Peyer's patch (tissue), 4 donors: ENCODE measurements at places on chromosomes 5 and 9. TPM values are rescaled to one million over a fixed set of nuclear protein-coding genes. Genes with fewer than 3 reads are reported as not detected.

- H3K4me3 ChIP-seq, result no peak overlapping the region
- H3K4me1 ChIP-seq, result no peaks in the 10 kb centered on the region
- H3K36me3 ChIP-seq, result peaks cover 21% of the 10 kb centered on the region
These were observed 378 bp downstream of the GPR151 start for GRCh38 chr5:146515473-146516150.

DNA sequence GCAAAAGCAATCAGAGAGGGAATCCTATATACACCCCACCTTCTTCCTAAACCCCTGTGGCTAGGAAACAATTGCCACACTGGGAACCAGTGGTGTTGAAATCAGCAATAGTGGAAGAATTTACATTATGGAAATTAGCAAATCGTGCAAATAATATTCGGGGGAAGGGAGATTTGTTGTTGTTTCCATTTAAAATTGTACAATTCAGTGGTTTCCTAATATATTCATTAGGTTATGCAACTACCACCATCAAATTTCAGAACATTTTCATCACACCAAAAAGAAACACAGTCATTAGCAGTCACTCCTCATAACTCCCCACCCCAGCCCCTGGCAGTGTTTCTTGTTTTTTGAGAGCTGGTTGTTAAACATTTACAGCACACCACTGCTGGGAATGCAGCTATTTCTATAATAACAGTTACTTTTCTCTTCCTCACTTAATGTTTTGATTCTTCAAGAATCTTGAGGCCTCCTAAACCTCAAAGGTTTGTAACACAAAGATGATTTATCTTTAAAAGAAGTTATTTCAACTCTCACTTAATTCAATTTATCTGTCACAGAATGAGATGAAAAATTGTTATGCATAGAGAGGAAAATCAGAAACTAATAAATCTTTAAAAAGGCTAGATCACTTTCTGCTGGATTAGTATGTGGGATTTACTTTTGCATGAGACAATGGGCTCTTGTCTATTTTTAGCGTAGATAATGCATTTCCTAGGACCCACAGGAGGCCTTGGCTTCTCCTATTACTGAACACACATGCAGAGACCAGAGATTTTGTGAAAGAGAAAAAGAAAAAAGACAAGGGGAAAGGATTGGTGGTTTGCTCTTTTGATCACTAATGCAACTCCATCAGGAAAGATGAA, 91.8 kb upstream of the DAPK1 start:
- no peak overlapping the region for H3K4me3 ChIP-seq
- no peak for DNase-seq
- no peak overlapping the region for H3K27ac ChIP-seq
- H3K36me3 ChIP-seq, result no peaks in the 10 kb centered on the region

DNA sequence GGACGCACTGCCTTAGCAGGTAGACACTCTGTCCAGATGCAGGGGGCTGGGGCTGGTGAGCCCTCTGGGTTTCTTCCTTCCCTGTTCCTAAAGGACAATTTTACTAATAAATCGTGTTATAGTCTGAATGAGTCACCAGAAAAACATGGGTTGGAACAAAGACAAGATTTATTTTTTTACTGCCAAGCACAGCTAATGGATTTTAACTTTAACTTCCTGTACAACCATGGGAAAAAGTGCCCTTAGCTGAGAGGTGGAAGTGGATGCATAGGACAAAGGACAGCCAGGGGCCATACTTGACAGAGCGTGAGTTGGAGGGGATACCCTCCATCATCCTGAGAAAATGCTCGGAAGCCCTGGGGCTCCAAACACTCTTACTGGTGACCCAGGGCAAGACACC, 300.7 kb downstream of the MSX2 start:
- H3K4me1 ChIP-seq, result no peaks in the 10 kb centered on the region
- DNase-seq, result no peak
- no peak overlapping the region for H3K27ac ChIP-seq

DNA sequence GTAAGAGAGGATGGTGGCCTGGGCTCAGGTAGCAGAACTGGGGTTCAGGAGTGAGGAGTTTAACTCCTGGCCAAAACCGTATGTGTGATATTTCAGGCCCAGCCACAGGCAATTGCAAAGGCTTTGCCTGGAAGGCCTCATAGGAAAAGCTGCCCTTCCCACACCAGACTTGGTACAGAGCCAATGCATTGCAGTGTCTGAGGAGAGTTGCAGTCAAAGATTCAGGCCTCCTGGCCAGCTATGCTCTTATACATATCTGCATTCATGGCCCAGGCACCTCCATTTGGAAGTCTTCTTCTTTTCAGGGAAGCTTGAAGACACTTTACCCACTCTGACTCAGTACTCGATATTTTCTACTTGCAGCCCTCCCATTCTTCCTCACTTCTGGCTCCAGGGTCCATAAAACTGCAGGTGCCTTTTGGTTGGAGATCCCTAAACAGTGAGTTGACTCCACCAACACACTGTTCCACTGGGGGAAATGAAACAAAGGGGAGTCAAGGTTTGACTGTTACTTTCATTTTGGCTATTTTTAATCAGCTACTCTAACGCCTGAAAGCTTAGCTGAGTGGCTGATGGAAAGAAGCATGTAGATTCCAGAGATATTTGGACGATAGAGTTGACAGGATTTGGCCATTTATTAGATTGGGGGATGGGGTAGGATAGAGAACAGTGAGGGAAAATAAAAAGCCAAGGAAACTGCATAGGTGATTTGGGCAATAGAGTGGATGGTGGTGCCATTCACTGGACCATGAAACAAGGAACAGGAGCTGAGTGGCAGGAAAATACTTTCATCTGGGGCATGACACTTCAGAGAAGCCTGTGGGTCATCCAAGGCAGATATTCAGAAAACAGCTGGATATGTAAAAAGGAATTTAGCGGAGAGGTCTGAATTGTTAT, 30.6 kb upstream of the IL33 start:
- no peak for DNase-seq
- H3K36me3 ChIP-seq, result no peaks in the 10 kb centered on the region
- no peak overlapping the region for H3K4me3 ChIP-seq
- no peaks in the 10 kb centered on the region for H3K4me1 ChIP-seq
- H3K27me3 ChIP-seq, result no peaks in the 10 kb centered on the region

DNA sequence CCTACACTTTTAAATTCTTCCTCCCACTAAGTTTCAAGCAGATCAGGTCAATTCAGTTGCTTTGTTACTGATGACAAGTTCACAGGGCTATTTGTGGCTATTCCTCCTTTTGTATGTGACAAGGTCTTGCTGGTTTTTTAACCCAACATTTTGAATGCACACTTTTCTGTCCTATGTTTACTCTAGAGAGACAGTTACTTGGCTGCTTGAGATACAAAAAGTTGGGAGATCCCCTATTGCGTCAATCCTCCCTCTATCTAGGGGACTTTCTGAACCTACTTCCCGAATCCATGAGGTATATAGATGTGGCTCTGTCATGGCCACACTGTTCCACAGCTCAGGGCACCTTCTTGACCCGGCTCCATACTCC, 386.7 kb downstream of the NTRK2 start:
- H3K4me1 ChIP-seq, result no peaks in the 10 kb centered on the region
- H3K4me3 ChIP-seq, result no peak overlapping the region
- H3K27ac ChIP-seq, result no peak overlapping the region
- DNase-seq, result no peak

DNA sequence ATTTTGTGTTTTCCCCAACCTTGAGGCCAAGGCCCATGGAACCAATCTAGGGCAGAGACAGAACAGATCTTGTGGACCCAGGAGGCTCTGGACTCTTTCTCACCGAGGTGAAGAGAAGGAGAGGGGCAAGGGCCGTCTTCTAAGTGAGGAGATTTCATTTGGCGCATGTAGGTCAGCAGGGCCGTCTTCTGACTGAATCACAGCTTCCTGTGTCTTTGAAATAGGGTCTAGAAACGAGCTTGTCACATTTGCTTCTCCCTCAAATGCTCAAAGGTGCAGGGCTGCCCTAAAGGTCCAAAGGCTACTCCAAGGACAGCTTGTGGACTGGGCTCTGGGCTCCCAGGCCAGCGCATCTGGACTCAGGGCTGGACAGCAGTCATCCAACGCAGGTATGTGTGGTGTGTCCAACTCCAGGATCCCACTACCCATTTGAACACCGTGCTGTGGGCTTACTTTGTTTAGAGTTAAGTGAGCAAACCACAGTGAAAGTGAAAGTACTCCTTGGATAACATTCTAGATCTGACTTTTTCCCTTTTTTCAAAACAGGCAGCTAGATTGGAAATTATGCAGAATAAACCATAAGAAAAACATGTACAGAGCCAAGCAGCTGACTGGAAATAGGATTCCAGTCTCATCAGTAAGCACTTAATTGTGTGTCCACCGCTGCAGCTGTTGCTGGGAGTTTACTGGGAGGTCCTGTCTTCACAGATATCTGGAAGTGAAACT, 357.0 kb downstream of the GADD45G start:
- H3K36me3 ChIP-seq, result no peaks in the 10 kb centered on the region
- no peaks in the 10 kb centered on the region for H3K27me3 ChIP-seq
- H3K4me1 ChIP-seq, result peaks cover 13% of the 10 kb centered on the region
- H3K4me3 ChIP-seq, result peak overlapping the region; percentile 1
- no peak for DNase-seq
- peak overlapping the region; percentile 47 for H3K27ac ChIP-seq

- H3K27ac ChIP-seq, result no peak overlapping the region
- no peaks in the 10 kb centered on the region for H3K36me3 ChIP-seq
- H3K27me3 ChIP-seq, result no peaks in the 10 kb centered on the region
These were observed 68.5 kb downstream of the SECISBP2 start for GRCh38 chr9:89386797-89387196.

DNA sequence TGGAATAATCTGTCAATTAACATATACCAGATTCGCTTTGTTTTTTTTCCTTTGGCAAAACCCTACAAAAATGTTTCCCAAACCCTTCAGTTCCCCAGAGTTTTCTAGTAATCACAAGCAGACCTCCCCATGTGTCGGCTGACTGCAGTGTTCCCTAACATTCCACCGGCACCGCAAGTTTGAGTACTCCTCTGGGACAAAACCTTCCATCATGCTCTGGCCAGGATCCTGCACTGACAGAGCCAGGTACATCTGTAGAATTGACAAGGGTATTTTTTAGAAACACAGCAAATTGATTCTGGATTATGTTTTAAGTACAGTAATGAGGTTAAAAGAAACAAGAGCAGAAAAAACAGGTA, 174.7 kb downstream of the GAS1 start:
- no peak for DNase-seq
- no peaks in the 10 kb centered on the region for H3K36me3 ChIP-seq
- H3K27me3 ChIP-seq, result no peaks in the 10 kb centered on the region
- no peaks in the 10 kb centered on the region for H3K4me1 ChIP-seq

DNA sequence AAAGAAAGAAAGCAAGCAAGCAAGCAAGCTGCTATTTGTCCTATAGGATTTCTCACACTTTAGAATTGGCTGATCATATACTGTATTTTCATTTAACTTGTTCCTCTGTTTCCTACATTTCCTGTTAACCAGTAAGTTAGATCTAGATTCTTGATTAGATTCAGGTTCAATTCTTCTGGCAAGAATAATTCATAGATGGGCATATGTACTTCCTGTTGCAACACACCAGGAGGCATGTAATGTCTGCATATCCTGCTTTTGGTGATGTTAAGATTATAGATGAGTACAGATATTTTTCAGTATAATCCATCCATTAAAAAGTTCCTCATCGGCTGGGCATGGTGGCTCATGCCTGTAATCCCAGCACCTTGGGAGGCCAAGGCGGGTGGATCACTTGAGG, 10.8 kb upstream of the KIF27 start:
- no peaks in the 10 kb centered on the region for H3K36me3 ChIP-seq
- no peaks in the 10 kb centered on the region for H3K27me3 ChIP-seq
- no peak overlapping the region for H3K4me3 ChIP-seq
- no peak for DNase-seq

DNA sequence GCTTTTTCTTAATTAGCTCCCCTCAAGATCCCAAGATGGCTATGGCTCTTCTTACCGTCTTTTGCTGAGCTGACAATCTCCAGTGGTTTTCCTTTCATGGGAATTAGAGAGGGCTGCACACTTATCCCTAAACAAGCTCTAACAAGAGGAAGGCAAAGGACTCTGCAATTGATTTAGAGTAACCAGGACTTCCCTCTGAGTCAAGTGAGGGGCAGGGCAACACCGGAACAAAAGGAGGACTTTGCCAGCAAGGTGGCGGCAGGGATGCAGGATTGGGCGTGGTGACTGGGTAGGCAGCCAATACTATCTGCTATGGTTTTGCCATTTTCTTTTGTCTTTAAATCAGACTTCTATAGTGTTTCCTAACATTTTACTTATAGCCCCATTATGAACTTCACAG, 9.8 kb downstream of the SLC44A1 start:
- DNase-seq, result peak; percentile 71
- no peaks in the 10 kb centered on the region for H3K27me3 ChIP-seq
- H3K4me1 ChIP-seq, result no peaks in the 10 kb centered on the region
- no peaks in the 10 kb centered on the region for H3K36me3 ChIP-seq
- no peak overlapping the region for H3K4me3 ChIP-seq

DNA sequence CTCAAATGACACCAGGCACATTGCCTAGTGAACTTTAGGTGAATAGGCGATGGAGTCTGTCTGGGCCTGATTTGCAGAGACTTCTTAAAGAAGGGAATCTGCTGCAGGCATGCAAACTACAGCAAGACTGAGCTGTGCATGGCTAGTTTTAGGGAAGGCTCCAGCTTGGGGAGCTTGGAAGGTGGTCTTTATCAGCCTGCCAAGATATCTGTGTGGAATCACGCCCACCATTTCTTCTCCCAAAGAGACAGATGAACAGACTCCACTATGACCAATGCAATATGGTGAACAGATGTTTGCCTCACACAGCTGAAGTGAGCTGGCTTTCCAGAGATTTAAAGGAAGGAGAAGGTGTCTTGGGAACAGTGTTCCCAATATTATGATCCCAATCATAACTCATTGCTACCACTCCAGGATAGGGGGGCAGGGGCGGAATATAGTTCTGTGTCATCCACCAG, 129.0 kb upstream of the HMHB1 start:
- no peak overlapping the region for H3K27ac ChIP-seq
- H3K27me3 ChIP-seq, result no peaks in the 10 kb centered on the region
- H3K4me3 ChIP-seq, result no peak overlapping the region
- H3K4me1 ChIP-seq, result no peaks in the 10 kb centered on the region
- DNase-seq, result no peak

SLC4A9 gene
- not detected for total RNA-seq

INSL6 gene
- total RNA-seq, result not detected

WDR36 gene
- 14.4 TPM for total RNA-seq

TICAM2 gene
- total RNA-seq, result not detected
